ENCODE measurements at places on chromosomes 11 and 22. TPM values are rescaled to one million over a fixed set of nuclear protein-coding genes. Genes with fewer than 3 reads are reported as not detected.

OR10D3 gene
- total RNA-seq: not detected

OR51F2 gene
- total RNA-seq: not detected

DNA sequence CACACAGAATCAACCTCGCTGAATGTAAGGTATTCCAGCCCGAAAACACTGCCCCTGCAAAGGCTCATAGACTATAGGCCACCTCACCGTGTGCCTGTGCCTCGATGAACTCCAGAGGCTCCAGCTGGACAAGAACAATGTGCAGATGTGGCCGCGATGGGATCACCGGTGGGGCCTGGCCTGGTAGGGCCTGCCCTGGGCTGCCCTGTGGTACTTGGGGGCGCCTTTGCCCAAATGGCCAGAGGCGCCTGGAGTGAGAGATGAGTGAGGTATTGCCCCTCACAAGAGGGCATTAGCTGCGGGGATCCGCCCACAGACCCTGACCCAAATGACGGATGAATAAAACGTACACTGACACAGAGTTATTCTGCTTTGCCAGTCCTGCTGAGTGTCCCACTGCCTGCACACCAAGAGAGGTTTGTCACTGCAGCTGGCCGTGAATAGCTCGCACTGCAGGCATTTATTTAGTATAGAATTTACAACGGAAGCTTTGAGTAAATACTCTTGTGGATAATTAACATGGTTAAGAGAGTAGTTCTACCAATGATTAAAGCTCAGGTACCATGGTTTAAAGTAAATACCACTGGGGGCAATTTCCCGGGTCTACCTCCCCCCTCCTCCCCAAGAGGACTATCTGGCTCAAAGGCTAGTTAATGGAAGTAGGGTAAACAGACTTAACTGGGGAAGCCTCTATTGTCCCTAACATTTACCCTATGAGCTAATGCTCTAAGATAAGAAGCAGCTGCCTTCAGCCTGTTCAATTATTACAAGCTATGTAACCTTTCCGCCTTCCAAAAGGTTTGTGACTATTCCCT lies 101.1 kb upstream of the IGLL5 start:
- no peak overlapping the region for H3K27ac ChIP-seq
- no peak overlapping the region for H3K4me3 ChIP-seq
- no peak for DNase-seq
- H3K4me1 ChIP-seq: no peaks in the 10 kb centered on the region

GRCh38 chr11:57946628-57947027 lies 77.1 kb upstream of the OR9Q1 start:
- H3K27me3 ChIP-seq: no peaks in the 10 kb centered on the region
- H3K27ac ChIP-seq: no peak overlapping the region
- no peak for DNase-seq

DNA sequence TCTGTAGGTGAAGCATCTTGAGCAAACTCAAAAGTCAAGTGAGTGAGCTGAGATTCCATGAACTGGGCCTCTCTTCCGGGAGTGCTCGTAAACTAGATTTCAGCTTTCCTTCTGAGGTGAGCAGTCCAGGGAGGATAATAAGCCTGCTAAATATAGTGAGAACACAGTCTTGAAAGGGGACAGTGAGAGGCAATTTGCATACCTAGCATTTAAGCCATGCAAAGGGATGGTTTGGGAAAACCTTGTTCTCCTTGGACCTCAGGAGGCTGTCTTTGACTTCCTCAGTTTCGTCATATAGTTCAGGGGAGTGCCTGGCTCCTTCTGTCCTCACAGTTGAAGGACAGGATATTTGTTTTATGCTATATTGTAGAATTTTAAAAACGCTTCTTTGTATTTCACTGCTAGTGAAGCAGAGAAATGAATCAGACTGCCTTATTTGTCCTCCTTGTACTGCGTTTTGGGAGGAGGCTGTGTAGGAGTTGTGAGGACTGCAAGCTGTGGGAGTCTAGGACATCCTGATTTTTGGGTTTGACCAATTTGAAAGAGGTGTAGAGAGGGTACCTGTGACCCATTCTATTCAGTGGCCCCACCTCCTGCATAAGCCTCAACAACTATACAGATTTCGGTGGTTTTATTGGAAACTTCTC lies 11.0 kb upstream of the SORL1-AS1 start:
- H3K4me1 ChIP-seq: peaks cover 43% of the 10 kb centered on the region
- no peaks in the 10 kb centered on the region for H3K36me3 ChIP-seq
- H3K27ac ChIP-seq: no peak overlapping the region
- no peak overlapping the region for H3K4me3 ChIP-seq
- H3K27me3 ChIP-seq: no peaks in the 10 kb centered on the region

GRCh38 chr22:25025491-25026400 lies 73.2 kb downstream of the KIAA1671 start:
- peaks cover 30% of the 10 kb centered on the region for H3K4me1 ChIP-seq
- DNase-seq: no peak
- H3K27ac ChIP-seq: peak overlapping the region; percentile 59
- no peaks in the 10 kb centered on the region for H3K27me3 ChIP-seq
- no peak overlapping the region for H3K4me3 ChIP-seq
- peaks cover 6% of the 10 kb centered on the region for H3K36me3 ChIP-seq

DNA sequence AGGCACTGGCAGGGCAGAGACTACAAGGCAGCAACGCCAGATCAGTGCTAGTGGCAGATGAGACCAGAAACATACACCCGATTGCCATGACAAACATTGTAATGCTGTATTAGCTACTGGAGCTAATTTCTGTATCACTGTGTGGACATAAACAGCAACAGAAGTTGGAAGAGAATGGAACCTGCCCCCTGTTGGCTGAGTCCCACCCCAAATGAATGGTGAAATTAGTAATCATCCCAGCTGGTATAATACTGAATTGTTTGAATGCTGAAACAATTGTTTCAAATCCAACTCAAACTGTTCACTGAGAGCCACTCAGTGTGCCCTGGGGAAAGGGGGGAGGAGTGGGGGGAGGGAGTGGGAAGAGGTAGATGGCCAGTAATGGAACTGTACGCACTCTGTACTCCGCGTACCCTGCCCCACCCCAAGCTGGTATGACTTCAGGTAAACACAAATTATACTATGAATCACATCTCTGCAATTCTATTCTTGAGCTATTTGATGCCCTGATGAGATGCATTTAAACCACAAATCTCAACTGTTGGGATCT lies 11.2 kb upstream of the BIRC3 start:
- DNase-seq: no peak
- H3K27ac ChIP-seq: peak overlapping the region; percentile 87
- H3K36me3 ChIP-seq: no peaks in the 10 kb centered on the region
- no peaks in the 10 kb centered on the region for H3K27me3 ChIP-seq

SDHD gene
- total RNA-seq: 125 TPM

GSTP1 gene
- total RNA-seq: 1,559 TPM

INS gene
- not detected for total RNA-seq

ANO5 gene
- total RNA-seq: 0.40 TPM

LIF gene
- 7.3 TPM for total RNA-seq

NFAM1 gene
- total RNA-seq: 3.1 TPM

ANO3 gene
- not detected for total RNA-seq

GRCh38 chr11:131978351-131978750 lies 607.9 kb downstream of the NTM start:
- no peaks in the 10 kb centered on the region for H3K27me3 ChIP-seq
- H3K36me3 ChIP-seq: no peaks in the 10 kb centered on the region
- no peaks in the 10 kb centered on the region for H3K4me1 ChIP-seq
- no peak for DNase-seq
- no peak overlapping the region for H3K4me3 ChIP-seq

CNTF gene
- 3.0 TPM for total RNA-seq

NXPE1 gene
- total RNA-seq: not detected

- H3K36me3 ChIP-seq: no peaks in the 10 kb centered on the region
- H3K4me1 ChIP-seq: no peaks in the 10 kb centered on the region
- H3K27ac ChIP-seq: no peak overlapping the region
- H3K27me3 ChIP-seq: peaks cover 22% of the 10 kb centered on the region
- no peak overlapping the region for H3K4me3 ChIP-seq
Measured at GRCh38 chr22:49259839-49260615, 567.6 kb downstream of the BRD1 start.

NNMT gene
- 106 TPM for total RNA-seq

GRCh38 chr11:120392793-120393192 lies 56.6 kb downstream of the ARHGEF12 start:
- H3K27me3 ChIP-seq: no peaks in the 10 kb centered on the region
- no peak overlapping the region for H3K4me3 ChIP-seq
- DNase-seq: no peak
- H3K36me3 ChIP-seq: no peaks in the 10 kb centered on the region

HTR3A gene
- total RNA-seq: not detected

SAA1 gene
- 10.5 TPM for total RNA-seq

- peaks cover 15% of the 10 kb centered on the region for H3K4me1 ChIP-seq
- no peak overlapping the region for H3K27ac ChIP-seq
- no peaks in the 10 kb centered on the region for H3K36me3 ChIP-seq
- no peak overlapping the region for H3K4me3 ChIP-seq
- DNase-seq: no peak
Measured at GRCh38 chr22:25623310-25623734, 58.8 kb downstream of the GRK3 start.

DNA sequence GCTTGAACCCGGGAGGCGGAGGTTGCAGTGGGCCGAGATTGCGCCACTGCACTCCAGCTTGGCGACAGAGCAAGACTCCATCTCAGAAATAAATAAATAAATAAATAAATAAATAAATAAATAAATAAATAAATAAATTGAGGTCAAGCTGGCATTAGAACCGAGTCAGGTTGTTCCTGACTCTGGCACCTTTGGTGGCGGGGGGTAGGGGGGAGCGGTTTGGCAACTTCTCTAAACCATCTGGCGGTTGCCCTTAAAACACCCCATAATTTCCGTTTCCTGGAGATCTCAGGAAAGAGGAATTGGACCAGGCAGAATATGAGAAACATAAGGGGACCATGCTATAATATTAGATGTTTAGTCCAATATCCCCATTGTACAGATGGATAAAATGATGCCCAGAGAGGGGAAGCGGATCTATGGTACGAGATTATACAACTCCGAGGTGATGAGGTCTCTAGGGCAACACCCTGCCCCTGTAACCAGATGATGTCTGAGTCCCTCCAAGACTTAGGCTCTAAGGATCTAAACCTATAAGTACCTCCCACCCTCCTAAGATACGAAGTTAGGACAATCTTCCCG lies 785 bp downstream of the CLPB start:
- peak overlapping the region; percentile 79 for H3K4me3 ChIP-seq
- peak overlapping the region; percentile 82 for H3K27ac ChIP-seq
- DNase-seq: peak; percentile 78
- no peaks in the 10 kb centered on the region for H3K27me3 ChIP-seq
- peaks cover 26% of the 10 kb centered on the region for H3K4me1 ChIP-seq

DNA sequence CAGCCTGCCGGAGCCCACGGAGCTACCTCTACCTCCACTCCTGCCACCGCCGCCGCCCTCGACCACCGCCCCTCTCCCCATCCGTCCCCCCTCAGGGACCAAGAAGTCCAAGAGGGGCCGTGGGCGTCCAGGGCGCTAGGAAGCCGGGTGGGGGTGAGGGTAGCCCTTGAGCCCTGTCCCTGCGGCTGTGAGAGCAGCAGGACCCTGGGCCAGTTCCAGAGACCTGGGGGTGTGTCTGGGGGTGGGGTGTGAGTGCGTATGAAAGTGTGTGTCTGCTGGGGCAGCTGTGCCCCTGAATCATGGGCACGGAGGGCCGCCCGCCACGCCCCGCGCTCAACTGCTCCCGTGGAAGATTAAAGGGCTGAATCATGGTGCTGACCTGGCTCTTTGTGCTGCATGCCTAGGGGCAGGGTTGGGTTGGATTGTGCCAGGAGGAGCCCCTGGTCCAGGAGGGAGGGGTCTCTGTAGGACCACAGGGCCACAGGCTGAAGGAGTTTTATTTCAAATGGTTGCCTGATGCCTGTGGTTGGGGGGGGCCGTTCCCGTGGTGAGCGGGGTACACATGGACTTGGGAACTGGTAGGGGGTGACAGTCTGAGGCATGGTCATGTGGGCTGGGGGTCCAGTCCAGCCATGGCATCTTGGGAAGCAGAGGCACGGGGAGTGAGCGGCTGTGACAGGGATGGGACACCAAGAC lies 2.3 kb downstream of the PTPRCAP start:
- DNase-seq: no peak
- peaks cover 75% of the 10 kb centered on the region for H3K36me3 ChIP-seq
- H3K27ac ChIP-seq: no peak overlapping the region
- peaks cover 39% of the 10 kb centered on the region for H3K4me1 ChIP-seq

DNA sequence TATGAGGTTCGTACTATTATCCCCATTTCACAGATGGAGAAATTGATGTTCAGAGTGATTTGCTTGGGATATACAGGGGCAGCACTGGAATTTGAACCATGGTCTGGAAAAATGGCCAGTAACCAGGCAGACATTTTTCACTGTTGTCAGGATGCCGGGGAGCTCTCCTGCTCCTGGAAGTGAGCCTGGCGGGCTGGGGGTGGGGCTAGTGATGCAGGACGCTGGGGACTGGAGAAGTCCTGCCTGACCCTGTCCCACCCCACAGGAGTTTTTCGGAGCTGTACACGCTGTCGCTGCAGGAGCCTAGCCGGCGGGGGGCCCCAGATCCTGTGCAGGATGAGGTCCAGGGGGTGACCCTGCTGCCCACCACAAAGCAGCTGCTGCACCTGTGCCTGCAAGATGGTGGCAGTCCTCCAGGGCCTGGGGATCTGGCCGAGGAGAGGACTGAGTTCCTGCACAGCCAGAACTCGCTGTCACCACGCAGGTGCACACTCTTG lies 11.1 kb downstream of the SIPA1 start:
- no peak for DNase-seq
- peaks cover 22% of the 10 kb centered on the region for H3K36me3 ChIP-seq
- peaks cover 60% of the 10 kb centered on the region for H3K4me1 ChIP-seq
- H3K27me3 ChIP-seq: no peaks in the 10 kb centered on the region

KCNK7 gene
- 183 TPM for total RNA-seq

DNA sequence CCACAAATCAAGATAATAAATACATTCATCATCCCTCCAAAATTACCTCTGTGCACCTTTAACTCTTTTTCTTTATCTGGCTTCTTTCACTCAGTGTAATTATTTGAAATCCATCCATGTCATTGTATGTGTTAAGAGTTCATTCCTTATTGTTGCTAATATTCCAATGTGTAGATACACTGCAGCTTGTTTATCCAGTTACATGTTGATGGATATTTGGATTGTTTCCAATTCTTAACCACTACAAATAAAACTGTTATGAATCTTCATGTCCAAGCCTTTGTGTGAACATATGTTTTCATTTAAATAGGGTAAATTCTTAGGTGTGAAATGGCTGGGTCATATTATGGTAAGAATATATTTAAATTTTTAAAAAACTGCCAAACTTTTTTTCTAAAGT lies 323.3 kb upstream of the NCAM1 start:
- DNase-seq: no peak
- H3K4me3 ChIP-seq: no peak overlapping the region
- H3K36me3 ChIP-seq: no peaks in the 10 kb centered on the region
- no peak overlapping the region for H3K27ac ChIP-seq

TRIM68 gene
- 8.3 TPM for total RNA-seq

GRCh38 chr22:30088468-30088867 lies 8.2 kb downstream of the HORMAD2 start:
- H3K4me1 ChIP-seq: no peaks in the 10 kb centered on the region
- DNase-seq: no peak
- no peak overlapping the region for H3K27ac ChIP-seq
- no peaks in the 10 kb centered on the region for H3K36me3 ChIP-seq

GRCh38 chr22:30277547-30278344 lies 11.1 kb upstream of the OSM start:
- peak overlapping the region; percentile 66 for H3K27ac ChIP-seq
- no peaks in the 10 kb centered on the region for H3K27me3 ChIP-seq
- no peak overlapping the region for H3K4me3 ChIP-seq

All from suprapubic skin (tissue), 4 donors.